Stimulated activated CD4-positive, alpha-beta T cell treated with anti-CD3 and anti-CD28 coated beads, Interleukin-1b, Interleukin-23, amount 100 ng/mL, for 24 hours (primary cell): ENCODE measurements at places on chromosomes 2 and 18.

- no peak for DNase-seq
Measured at GRCh38 chr2:115833196-115833595, 1390.8 kb downstream of the DPP10 start.

- DNase-seq: no peak
Measured at GRCh38 chr2:42030829-42031228, 17.0 kb upstream of the PKDCC start.

- DNase-seq: no peak
Measured at GRCh38 chr2:100784681-100785080, 35.3 kb upstream of the NPAS2 start.

DNA sequence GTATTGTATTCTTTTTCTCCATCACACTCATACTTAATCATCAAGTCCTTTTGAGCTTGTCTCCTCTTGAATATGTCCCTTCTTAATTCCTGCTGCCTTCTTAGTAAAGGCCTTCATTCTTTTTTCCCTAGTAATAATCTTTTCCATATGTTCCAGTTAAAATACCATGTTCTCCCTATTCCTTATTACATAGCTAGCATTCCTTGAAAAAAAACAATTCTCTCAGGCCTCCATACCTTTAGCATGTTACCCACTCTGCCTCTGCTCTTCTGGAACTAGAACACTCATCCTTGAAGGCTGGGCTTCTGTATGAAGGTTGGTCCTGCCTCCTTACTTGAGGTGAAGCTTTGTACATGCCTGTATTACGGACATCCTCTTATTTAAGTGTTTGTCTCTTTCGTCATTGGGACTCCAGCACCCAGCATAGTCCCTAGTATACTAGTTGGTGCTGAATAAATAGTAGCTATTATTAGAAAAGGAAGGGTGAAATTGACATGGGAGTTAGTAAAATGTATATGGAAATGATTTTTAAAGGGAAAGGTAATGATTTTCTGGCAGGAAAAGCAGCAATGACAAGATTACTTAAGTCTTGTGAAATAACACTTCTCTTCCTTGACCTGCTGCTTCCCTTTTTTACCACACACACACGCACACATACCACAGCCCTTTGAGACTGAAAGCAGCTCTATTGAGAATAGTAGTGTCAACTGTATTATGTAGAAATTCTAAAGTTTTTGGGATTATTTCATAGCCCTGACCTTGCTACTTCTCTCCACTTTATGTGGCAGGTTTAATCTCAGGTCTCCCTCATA lies 45.6 kb downstream of the REL start:
- no peak for DNase-seq

GRCh38 chr2:29016504-29016903 lies 35.4 kb downstream of the TOGARAM2 start:
- no peak for DNase-seq

- no peak for DNase-seq
Measured at GRCh38 chr2:9638532-9638931, 7.7 kb upstream of the YWHAQ start.

DNA sequence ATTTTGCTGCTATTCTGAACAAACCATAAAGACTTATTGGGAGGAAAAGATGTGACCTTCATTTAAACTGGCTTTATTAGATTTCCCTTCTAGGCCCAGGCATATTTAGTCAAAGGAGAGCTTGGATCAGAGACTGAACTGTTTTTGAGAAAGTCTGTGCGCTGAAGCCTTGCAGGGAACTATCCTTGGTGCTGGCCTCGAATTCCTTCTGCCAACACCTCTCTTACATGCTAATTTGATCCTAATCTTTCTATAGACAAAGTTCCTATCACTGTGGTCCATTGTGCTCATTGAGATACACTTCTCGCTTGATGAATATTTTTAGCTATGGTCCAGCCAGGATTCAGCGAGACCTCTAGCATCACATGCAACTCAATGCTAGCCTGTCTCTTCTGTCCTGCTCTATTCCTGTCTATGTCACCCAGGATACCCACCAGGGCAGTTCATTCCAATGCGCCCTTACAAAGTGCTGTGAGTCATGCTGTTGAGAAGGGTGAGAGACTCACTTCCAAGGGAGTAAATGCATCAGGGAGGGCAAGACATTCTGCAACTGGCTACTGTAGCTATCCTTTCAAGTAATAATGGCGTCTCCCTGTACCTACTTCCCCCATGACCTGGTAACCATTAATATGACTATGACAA lies 356.7 kb upstream of the LYPD1 start:
- no peak for DNase-seq

- DNase-seq: no peak
Measured at GRCh38 chr18:74399091-74399887, 57.8 kb downstream of the DIPK1C start.

DNA sequence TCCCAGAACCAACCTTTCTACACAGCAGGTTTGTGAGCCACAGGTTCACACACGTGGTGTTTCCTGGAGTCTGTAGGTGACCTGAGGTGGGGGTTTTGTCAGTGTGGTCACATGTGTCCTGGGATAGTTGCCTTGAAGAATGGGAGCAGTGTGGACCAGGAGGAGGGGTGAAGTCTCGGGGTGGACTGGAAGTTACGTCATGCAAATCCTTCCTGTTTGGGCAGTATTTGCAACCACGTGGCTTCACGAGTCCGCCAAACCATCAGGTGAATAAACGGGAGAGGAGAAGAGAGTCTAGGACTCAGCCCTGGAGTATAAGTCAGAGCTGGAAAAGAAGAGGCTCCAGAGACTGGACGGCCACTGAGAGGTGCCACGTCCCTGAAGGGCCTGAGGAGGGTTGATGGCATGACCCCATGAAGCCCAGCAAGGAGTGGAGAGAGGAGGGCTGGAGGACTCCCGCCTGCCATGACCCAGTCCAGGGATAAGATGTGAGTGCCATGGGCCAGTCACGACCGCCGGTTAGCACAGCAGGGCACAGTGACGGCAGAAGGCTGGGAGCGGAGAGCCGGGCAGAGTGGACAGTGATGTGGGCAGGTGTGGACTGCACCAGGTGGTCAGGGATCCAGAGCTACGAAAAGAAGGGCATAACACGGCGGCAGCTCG lies 16.5 kb downstream of the LPIN1 start:
- DNase-seq: no peak
